ENCODE measurements at places on chromosomes 11 and 22.

DNA sequence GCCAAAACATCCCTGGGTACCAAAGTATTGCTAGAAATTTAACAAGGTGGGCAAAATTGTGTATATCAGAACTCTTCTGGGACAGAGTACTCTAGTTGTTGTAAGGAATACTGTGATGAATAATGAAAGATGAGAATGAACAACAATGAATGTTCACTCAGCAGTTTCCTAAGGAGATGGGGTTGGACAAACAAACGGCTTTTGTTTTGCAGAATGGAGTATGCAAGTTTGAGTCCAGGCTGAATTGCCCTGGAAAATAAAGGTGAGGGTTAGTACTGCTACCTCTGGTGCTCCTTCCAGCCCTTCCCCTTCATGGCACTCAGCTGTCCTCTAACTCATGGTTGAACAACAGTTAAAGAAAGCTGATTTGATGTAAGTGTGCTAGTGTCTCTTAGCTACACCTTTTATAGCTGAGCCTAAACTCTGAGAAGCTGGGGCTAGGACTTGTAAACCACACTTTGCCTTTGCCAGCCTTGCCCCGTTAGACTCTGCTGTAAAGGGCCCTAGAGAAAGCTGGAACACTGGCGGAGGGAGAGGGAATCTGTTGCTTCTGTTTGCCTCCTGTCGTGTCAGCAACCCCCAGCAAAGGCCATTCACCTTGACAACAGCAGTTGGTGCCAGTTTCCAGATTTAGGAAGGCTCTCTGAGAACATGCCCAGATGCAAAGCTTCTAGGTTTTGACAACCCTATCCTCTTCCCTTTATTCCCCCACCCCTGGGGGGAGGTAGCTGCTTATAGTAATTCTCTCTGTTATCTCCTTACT, 41.2 kb upstream of the POLD3 start:
- H3K4me3 ChIP-seq = no peak overlapping the region
- H3K27me3 ChIP-seq = no peaks in the 10 kb centered on the region
- no peak overlapping the region for H3K27ac ChIP-seq
- no peaks in the 10 kb centered on the region for H3K36me3 ChIP-seq
- no peak for DNase-seq

GRCh38 chr11:109062445-109062844, 359.5 kb upstream of the C11orf87 start:
- H3K4me1 ChIP-seq = no peaks in the 10 kb centered on the region
- no peaks in the 10 kb centered on the region for H3K27me3 ChIP-seq
- no peaks in the 10 kb centered on the region for H3K36me3 ChIP-seq
- H3K27ac ChIP-seq = no peak overlapping the region
- H3K4me3 ChIP-seq = no peak overlapping the region
- no peak for DNase-seq

GRCh38 chr11:127738771-127739286, 738.3 kb upstream of the KIRREL3 start:
- no peaks in the 10 kb centered on the region for H3K36me3 ChIP-seq
- DNase-seq = no peak
- H3K4me1 ChIP-seq = no peaks in the 10 kb centered on the region
- no peaks in the 10 kb centered on the region for H3K27me3 ChIP-seq

- no peak overlapping the region for H3K4me3 ChIP-seq
- no peaks in the 10 kb centered on the region for H3K4me1 ChIP-seq
- no peaks in the 10 kb centered on the region for H3K36me3 ChIP-seq
- no peaks in the 10 kb centered on the region for H3K27me3 ChIP-seq
Observed at GRCh38 chr11:118186346-118187107, 10.1 kb upstream of the SCN2B start.

DNA sequence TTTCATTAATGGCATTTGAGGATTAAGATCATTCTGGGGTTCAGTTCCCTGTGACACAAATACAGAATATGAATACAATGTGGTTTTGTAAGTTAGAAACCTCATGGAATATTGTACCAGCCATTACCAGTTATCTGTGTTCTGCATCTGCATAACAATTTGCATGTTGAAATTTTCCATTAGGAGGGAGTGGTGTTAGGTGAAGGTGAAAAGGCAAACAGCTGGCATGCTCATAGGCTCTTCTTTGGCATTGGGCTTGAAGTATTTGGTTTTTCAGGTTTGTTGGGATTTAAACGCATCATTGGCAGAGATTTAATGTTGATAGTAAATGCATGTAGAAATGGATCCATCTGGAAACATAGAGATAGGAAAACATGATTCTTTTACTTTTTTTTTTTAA, 18.6 kb downstream of the RTN3 start:
- no peaks in the 10 kb centered on the region for H3K36me3 ChIP-seq
- H3K27me3 ChIP-seq = no peaks in the 10 kb centered on the region
- H3K4me1 ChIP-seq = peaks cover 6% of the 10 kb centered on the region
- H3K4me3 ChIP-seq = no peak overlapping the region

DNA sequence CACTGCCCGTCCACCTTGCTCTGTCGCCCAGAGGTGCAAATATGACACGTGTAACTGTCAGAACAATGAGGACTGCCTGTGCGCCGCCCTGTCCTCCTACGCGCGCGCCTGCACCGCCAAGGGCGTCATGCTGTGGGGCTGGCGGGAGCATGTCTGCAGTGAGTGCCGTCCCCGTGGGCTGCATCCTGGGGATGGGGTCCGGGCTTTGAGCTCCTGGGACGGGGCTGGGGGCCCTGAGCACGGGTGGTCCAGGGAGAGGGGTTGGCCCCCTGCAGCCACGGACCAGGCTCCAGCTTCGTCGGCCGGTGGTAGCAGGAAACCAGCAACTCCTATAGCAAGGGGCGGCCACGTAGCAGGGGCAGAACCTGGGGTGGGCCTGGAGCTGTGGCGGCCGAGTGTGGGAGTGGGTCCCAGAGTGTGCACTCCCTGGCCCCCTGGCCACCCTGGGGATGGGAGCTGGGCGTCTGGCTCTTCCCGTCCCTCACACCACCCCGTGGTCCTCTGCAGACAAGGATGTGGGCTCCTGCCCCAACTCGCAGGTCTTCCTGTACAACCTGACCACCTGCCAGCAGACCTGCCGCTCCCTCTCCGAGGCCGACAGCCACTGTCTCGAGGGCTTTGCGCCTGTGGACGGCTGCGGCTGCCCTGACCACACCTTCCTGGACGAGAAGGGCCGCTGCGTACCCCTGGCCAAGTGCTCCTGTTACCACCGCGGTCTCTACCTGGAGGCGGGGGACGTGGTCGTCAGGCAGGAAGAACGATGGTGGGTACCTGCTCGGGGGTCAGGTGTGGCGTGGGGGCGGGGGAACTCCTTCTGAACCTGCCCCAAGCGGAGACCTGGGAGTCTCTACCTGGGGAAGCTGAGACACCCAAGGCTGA, 10.1 kb downstream of the MUC2 start:
- H3K27ac ChIP-seq = no peak overlapping the region
- H3K4me1 ChIP-seq = no peaks in the 10 kb centered on the region
- DNase-seq = no peak
- H3K4me3 ChIP-seq = no peak overlapping the region

DNA sequence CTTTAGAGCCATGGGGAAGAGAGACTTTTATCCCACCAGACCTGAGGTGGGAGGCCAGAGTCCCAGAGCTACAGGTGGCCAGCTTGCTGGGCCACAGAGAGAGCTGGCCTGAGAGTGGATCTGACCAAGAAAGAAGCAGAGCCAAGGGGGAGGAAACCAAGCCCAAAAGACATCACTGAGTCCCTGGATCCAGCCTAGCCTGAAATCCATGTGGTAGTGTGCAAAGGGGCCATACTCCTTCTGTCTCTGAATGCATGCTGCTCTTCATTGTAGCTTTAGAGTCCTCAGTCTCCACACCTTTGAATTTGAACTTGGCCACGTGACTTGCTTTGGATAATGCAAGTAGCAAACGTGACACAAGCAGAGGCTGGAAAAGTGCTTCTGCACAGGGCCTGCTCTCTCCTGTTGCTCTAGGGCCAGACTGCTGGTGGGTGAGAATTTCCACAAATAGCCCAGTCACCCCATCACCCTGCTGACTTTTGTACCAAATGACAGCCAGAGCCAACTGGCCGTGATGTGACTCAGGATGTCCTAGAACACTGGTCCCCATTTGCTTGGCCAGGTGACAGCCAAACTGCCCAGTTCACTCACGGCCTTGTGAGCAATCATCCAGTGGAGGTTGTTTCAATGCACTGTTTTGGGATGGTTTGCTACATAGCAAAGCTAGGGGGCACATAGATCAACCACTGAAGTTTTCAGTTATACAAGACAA, 93.6 kb downstream of the DHCR7 start:
- H3K27ac ChIP-seq = no peak overlapping the region
- H3K4me1 ChIP-seq = no peaks in the 10 kb centered on the region
- H3K4me3 ChIP-seq = no peak overlapping the region
- H3K27me3 ChIP-seq = peaks cover 5% of the 10 kb centered on the region

GRCh38 chr11:45777127-45777969, 27.6 kb upstream of the SLC35C1 start:
- DNase-seq = no peak
- no peak overlapping the region for H3K27ac ChIP-seq
- H3K4me1 ChIP-seq = peaks cover under 1% of the 10 kb centered on the region
- H3K27me3 ChIP-seq = peaks cover 6% of the 10 kb centered on the region
- no peaks in the 10 kb centered on the region for H3K36me3 ChIP-seq
- H3K4me3 ChIP-seq = no peak overlapping the region

GRCh38 chr11:257766-258493, 20.3 kb upstream of the NLRP6 start:
- H3K27me3 ChIP-seq = no peaks in the 10 kb centered on the region
- DNase-seq = no peak
- no peak overlapping the region for H3K4me3 ChIP-seq
- H3K4me1 ChIP-seq = no peaks in the 10 kb centered on the region
- no peaks in the 10 kb centered on the region for H3K36me3 ChIP-seq
- H3K27ac ChIP-seq = no peak overlapping the region

DNA sequence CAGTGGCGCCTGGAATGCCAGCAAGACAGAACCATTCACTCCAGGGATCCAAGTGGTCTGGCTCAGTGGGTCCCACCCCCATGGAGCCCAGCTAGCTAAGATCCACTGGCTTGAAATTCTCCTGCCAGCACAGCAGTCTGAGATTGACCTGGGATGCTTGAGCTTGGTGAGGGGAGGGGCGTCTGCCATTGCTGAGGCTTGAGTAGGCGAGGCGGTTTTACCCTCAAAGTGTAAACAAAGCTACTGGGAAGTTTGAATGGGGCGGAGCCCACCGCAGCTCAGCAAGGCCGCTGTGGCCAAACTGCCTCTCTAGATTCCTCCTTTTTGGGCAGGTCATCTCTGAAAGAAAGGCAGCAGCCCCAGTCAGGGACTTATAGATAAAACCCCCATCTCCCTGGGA, 125.7 kb upstream of the DDI1 start:
- no peaks in the 10 kb centered on the region for H3K27me3 ChIP-seq
- no peak for DNase-seq
- no peaks in the 10 kb centered on the region for H3K4me1 ChIP-seq
- H3K36me3 ChIP-seq = no peaks in the 10 kb centered on the region

- no peak overlapping the region for H3K4me3 ChIP-seq
- H3K4me1 ChIP-seq = no peaks in the 10 kb centered on the region
- H3K27me3 ChIP-seq = no peaks in the 10 kb centered on the region
- H3K36me3 ChIP-seq = no peaks in the 10 kb centered on the region
- no peak for DNase-seq
- no peak overlapping the region for H3K27ac ChIP-seq
Observed at GRCh38 chr11:125327518-125328224, 163.1 kb downstream of the PKNOX2 start.

DNA sequence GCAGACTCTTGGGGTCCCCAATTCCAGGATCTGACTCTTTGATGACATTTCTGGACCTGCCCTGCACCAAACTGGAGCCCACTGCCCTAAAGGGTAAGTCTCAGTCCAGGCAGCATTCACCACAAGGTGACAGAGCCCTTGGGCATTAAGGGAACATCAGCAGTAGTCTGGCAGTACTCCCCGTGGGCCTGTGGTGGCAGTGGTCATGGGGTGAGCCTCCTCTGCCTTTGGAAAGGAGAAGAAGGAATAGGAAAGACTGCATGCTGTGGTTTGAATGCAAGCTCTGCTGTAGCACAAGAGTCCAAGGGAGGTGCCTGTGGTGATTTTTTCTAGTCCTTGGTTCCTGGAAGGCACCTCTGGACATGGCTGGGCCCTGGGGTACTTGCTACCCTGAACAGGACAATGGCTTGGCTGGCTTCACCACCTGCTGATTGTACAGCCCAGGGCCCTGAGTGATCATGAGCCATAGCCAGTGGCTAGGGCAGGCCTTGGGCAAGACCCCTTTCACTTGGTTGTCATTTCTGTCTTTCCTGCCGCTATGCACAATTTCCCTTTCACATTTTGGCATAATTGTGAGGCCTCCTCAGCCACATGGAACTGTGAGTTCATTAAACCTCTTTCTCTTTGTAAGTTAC, 160.7 kb upstream of the GRIA4 start:
- H3K4me1 ChIP-seq = no peaks in the 10 kb centered on the region
- no peak overlapping the region for H3K27ac ChIP-seq
- no peak overlapping the region for H3K4me3 ChIP-seq
- DNase-seq = no peak
- no peaks in the 10 kb centered on the region for H3K36me3 ChIP-seq

DNA sequence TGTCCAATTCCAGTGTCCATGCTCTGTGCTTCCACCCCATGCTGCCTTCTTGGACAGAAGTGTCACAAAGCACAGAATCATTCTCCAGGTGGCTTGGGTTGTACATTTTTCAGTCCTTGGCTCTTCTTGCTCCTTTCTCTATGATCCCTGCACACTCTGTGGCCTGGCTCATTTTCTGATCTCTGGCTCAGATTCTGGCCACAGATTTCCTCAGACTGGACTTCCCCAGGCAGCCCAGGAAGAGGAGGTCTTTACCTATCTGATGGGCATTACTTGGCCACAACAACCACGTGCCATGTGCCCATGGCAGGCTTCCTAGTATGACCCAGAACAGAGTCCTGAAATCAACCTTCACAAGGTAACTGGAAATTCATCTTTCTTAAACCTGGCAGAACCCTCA, 27.2 kb downstream of the SYTL2 start:
- H3K27ac ChIP-seq = no peak overlapping the region
- DNase-seq = no peak
- H3K4me1 ChIP-seq = no peaks in the 10 kb centered on the region
- no peaks in the 10 kb centered on the region for H3K36me3 ChIP-seq
- no peaks in the 10 kb centered on the region for H3K27me3 ChIP-seq

- no peaks in the 10 kb centered on the region for H3K27me3 ChIP-seq
- H3K4me3 ChIP-seq = no peak overlapping the region
- H3K27ac ChIP-seq = no peak overlapping the region
- no peaks in the 10 kb centered on the region for H3K4me1 ChIP-seq
- H3K36me3 ChIP-seq = no peaks in the 10 kb centered on the region
- DNase-seq = no peak
Observed at GRCh38 chr22:49398115-49398514, 429.6 kb downstream of the BRD1 start.

DNA sequence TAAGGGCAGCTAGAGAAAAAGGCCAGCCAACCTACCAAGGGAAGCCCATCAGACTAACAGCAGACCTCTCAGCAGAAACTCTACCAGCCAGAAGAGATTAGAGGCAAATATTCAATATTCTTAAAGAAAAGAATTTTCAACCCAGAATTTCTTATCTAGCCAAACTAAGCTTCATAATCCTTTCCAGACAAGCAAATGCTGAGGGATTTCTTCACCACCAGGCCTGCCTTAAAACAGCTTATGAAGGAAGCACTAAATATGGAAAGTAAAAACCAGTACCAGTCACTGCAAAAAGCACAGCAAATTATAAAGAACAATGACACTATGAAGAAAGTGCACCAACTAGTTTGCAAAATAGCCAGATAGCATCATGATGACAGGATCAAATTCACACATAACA, 30.6 kb upstream of the CASP12 start:
- no peaks in the 10 kb centered on the region for H3K36me3 ChIP-seq
- H3K4me3 ChIP-seq = no peak overlapping the region
- no peaks in the 10 kb centered on the region for H3K27me3 ChIP-seq
- no peaks in the 10 kb centered on the region for H3K4me1 ChIP-seq
